Endothelial cell (in vitro differentiated cells): ENCODE measurements at places on chromosomes 6 and 20.

DNA sequence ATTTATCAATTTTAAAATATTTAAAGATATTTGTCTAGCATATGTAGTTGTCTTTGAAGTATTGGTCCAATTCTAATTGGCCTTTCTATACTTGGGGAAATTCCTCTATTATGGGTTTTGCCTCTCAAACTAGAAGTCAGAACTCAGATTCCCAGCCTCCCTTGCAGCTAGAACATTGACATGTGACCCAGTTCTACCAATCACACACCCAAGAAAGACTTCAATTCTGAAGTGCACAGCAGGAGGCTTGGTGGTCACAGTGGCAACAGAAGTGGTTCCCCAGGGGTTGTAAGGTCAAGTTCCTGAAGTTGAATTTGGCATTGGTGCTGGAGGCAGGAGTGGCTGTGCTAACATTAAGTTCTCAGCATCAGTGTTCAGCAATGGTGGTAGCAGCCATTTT is 14.8 kb upstream of the FKBP5 start:
- no peak for DNase-seq

DNA sequence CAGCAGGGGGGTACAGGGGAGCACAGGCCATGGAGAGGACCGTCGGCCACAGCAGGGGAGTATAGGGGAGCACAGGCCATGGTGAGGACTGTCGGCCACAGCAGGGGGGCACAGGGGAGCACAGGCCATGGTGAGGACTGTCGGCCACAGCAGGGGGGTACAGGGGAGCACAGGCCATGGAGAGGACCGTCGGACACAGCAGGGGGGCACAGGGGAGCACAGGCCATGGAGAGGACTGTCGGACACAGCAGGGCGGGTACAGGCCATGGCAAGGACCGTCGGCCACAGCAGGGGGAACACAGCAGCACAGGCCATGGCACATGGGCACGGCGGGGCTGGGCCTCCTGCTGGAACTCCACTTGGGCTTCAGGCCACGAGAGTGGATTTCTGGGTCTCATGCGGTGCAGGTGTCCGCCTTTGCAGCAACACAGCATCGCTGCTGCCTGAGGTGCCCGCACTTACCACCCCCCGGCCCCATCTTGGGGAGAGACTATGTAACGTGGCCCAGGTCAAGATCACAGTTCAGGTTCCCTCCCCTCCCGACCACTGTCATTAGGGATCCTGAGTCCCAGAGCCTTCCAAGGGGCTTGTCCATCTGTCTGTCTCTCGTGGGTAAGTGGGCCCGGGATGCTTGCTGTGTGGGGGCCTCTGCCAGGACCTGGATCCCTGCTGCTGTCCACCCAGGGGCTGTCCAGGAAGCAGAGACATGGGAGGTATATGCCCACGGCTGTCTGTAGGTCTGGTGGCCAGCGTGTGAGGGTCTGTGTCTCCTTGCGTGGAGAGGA is 2.5 kb downstream of the NPBWR2 start:
- no peak for DNase-seq

GRCh38 chr6:92109256-92109655 is 1310.1 kb downstream of the EPHA7 start:
- no peak for DNase-seq

GRCh38 chr20:10077081-10077471 is 42.3 kb downstream of the ANKEF1 start:
- peak; percentile 12 for DNase-seq

- no peak for DNase-seq
These were observed 82.5 kb downstream of the TRIM27 start for GRCh38 chr6:28841290-28841689.

GRCh38 chr6:27494103-27494502 is 21.2 kb upstream of the ZNF184 start:
- no peak for DNase-seq

DNA sequence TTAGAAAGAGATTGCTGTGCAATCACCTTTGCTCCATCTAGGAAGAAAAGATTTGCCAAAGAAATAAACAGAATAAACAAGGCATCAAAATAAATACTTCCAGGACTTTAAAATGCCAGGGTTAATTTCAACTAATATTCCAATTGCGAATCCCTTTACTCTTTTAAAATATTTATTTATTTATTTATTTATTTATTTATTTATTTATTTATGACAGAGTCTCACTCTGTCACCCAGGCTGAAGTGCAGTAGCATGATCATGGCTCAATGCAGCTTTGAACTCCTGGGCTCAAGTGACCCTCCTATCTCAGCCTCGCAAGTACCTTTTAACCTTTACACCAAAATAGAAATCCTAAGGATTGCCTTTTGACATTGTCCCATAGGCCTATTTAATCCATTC is 191.1 kb downstream of the EDN1 start:
- no peak for DNase-seq

DNA sequence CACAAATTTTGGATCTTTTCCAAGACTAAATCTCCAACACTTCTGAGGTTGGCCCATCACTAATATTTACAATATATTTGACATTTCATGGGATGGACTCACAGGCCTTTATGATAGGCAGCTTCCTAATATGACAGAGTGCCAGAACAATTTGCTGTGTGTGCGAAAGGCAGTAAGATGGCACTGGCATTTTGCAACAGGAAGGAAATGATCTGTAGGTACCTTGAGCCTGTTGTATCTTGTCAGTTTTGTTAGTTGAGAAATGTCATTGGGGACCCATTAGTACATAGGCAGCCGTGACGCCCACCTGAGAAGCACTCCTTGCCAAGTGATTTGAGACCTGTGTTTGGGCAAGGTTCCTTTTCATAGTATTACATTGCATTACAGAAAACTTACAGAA is 153.4 kb upstream of the HEY2 start:
- no peak for DNase-seq

- no peak for DNase-seq
These were observed 79.5 kb upstream of the PAK5 start for GRCh38 chr20:9918348-9918747.

- peak; percentile 86 for DNase-seq
These were observed 118.4 kb downstream of the GRM4 start for GRCh38 chr6:34027445-34027936.
